Kidney (tissue), 22 donors: ENCODE measurements at places on chromosomes 3 and 15. TPM values are rescaled to one million over a fixed set of nuclear protein-coding genes. Genes with fewer than 3 reads are reported as not detected.

P2RY14 gene
- 2.4 TPM for total RNA-seq

GP5 gene
- 0.22 TPM for total RNA-seq

KCNMB2 gene
- 4.4 TPM for total RNA-seq

PPM1L gene
- 13.8 TPM for total RNA-seq

IGF1R gene
- 73.2 TPM for total RNA-seq

GRK7 gene
- total RNA-seq = not detected

STRIT1 gene
- not detected for total RNA-seq

NRROS gene
- total RNA-seq = 11.6 TPM

ARHGEF26 gene
- 4.8 TPM for total RNA-seq

PLA2G4D gene
- not detected for total RNA-seq

ANKRD63 gene
- not detected for total RNA-seq

PARL gene
- 70.2 TPM for total RNA-seq

C3orf85 gene
- total RNA-seq = not detected

MINAR1 gene
- 0.47 TPM for total RNA-seq

ACTC1 gene
- 25.0 TPM for total RNA-seq

ARHGAP11A gene
- total RNA-seq = 4.6 TPM

KLHL6 gene
- total RNA-seq = 9.8 TPM

TXNRD3 gene
- 12.1 TPM for total RNA-seq

BFSP2 gene
- 0.41 TPM for total RNA-seq

SRGAP3 gene
- 24.3 TPM for total RNA-seq

ZNF662 gene
- 12.8 TPM for total RNA-seq

CPNE9 gene
- 0.16 TPM for total RNA-seq

PLCL2 gene
- 19.1 TPM for total RNA-seq

NFKBIZ gene
- 196 TPM for total RNA-seq

GOLGA6L7 gene
- total RNA-seq = not detected

MGLL gene
- total RNA-seq = 250 TPM

TTLL13 gene
- 0.54 TPM for total RNA-seq

PAQR5 gene
- total RNA-seq = 51.3 TPM

IL16 gene
- 19.9 TPM for total RNA-seq

GNAT1 gene
- total RNA-seq = not detected

SLC24A5 gene
- total RNA-seq = not detected

B3GALNT1 gene
- total RNA-seq = 25.7 TPM

RTP1 gene
- total RNA-seq = not detected

PLSCR5 gene
- total RNA-seq = not detected

THAP10 gene
- 3.5 TPM for total RNA-seq

SOX14 gene
- total RNA-seq = not detected

MCCC1 gene
- total RNA-seq = 35.3 TPM

LIPH gene
- total RNA-seq = 14.7 TPM

LRRC3B gene
- total RNA-seq = 0.19 TPM

GPR176 gene
- 7.6 TPM for total RNA-seq

MESP1 gene
- total RNA-seq = 2.1 TPM

SCG5 gene
- total RNA-seq = 1.3 TPM

SLC25A36 gene
- total RNA-seq = 78.1 TPM

STAB1 gene
- total RNA-seq = 379 TPM

XCR1 gene
- 1.4 TPM for total RNA-seq

GABRR3 gene
- total RNA-seq = not detected

HYAL3 gene
- 2.0 TPM for total RNA-seq

ERICH6 gene
- total RNA-seq = 0.19 TPM

CERS3 gene
- total RNA-seq = 0.31 TPM

ERC2 gene
- 3.8 TPM for total RNA-seq

SMAD6 gene
- 23.0 TPM for total RNA-seq
